Fibroblast of skin of right quadriceps (primary cell): ENCODE measurements at places on chromosomes 7 and 10.

- peak; percentile 61 for DNase-seq
Measured at GRCh38 chr10:117216611-117217195, 19.4 kb downstream of the KCNK18 start.

- DNase-seq: no peak
Measured at GRCh38 chr7:154442939-154443338, 390.7 kb downstream of the DPP6 start.

GRCh38 chr10:132762267-132762666 lies 23.7 kb downstream of the NKX6-2 start:
- no peak for DNase-seq

DNA sequence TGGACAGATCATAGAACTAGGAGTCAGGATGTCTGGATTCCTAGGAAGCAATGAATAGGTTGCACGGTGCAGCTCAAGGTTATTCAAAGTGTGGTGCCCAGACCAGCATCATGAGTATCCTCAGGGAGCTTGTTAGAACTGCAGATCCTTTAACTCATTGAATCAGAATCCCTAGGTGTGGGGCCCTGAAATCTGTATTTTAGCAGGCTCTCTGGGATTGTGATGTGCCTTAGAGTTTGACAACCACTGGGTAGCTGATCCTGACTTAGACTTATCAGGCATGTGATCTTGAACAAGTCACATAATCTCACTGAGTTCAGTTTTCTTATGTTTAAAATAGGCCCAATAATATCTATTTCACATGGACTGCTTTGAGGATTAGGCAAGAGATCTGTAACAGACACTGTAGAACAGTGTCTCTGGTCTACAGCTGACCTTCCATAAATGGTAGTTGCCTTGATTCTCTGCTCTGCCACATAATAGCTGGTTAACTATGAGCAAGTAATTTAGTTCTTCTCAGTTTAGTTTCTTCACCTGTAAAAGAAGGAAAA lies 46.4 kb upstream of the ATRNL1 start:
- DNase-seq: no peak

DNA sequence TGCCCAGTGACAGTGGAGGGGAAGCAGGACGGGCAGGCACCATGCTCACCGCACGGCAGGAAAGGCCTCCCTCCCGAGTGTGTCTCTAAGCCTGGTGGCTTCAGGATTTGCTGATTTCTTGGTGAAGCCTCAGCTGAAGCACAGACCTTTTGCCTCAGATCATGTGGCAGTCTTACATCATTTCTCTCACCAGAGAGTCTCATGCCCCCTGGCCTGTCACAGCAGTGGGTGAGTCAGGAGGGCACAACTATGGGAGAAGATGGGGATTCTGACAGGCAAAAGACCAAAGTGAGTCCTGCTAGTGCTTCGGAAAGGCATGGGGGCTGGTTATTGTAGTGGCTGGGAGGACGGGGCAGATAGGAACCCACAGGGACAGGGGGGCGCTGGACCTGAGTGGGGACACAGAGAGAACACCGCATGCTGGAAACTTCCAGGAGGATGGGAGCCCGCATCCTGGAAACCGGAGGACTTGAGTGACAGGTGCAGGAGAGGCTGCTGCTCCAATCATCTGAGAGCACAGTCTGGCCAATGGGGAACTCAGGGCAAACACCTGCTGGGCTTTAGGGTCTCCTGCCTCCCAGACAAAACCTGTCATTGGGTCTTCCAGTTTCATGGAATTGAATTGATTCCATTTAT lies 166.8 kb downstream of the ADARB2 start:
- DNase-seq: no peak

DNA sequence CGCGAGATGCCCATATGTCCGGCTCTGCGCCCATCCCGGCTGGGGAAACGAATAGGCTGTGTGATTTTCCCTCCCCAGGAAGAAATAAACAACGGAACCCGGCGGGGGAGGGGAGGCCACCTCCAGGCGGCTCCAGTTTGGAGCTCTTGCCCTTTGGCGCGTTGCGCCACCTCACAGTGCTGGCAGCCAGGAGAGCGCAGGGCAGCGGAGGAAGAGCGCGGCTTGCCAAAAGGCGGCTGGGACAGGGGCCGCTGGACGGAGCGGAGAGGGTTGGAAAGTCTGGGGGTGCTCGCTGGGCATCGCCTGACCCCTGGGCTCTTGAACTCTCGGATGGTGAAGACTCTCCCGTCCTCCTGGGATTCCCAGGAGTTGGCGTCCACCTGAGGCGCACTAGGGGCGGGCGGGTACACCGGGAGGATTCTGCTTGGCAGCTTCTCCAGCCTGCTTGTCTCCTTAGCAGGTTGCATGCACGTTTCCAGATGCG lies 5.3 kb upstream of the NEUROG3 start:
- no peak for DNase-seq

- no peak for DNase-seq
Measured at GRCh38 chr7:51226916-51227535, 89.6 kb downstream of the COBL start.

GRCh38 chr7:23207021-23207420 lies 25.2 kb downstream of the NUP42 start:
- no peak for DNase-seq

- no peak for DNase-seq
Measured at GRCh38 chr7:55517191-55517633, 55.1 kb downstream of the VOPP1 start.

DNA sequence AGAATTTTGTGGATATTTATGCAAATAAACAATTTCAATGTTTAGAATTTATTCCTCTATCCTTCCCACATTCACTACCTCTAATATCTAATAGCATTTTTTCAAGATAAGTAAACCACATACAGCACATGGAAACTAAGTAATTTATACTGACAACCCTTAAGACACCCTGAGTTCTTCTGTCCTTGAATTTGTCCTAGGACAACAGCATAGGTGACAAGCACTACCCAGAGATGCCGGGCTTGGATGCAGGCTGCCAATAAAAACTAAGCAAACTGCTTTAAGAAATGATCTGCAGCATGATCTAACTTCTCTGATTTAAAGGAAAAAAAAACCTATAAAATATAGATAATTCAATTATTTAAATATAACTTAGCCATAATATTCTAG lies 22.7 kb downstream of the NT5C3A start:
- DNase-seq: no peak

GRCh38 chr10:31961277-31962074 lies 32.8 kb upstream of the ARHGAP12 start:
- DNase-seq: peak; percentile 49

DNA sequence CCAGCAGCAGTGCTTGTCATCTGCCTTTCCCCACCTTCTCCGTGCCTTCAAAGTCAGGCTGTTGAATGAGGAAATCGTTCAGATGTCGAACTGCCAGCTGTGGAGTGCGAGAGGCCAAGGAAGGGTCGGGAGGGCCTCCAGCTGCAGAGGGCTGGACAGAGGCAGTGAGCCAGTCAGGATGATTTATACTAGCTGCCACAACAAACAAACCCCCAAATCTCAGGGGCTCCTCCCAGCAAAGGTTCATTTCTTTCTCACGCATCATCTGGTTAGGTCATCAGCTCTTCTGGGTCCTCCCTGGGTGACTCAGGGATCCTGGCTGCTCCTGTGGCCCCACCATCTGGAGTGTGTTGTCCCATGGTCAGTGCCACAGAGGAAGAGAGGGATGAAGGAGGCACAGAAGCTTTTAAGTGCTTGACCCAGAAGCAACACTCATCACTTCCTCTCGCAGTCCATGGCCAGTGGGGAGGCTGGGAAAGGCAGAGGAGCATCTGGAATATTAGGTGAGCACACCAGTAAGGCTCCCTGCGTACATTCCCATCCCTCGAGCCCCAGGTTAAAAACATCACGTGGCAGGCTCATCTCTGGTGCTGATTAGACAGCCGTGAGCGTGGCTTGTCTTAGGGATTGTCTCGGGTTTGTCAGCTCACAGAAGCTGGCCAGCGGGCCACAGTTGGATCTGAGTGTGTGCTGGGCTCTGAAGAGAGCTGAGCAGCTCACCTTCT lies 140.7 kb downstream of the RGS10 start:
- peak; percentile 93 for DNase-seq

GRCh38 chr10:6279540-6280267 lies 77.0 kb downstream of the PFKFB3 start:
- peak; percentile 82 for DNase-seq

- DNase-seq: no peak
Measured at GRCh38 chr10:70053218-70053840, 683 bp downstream of the MACROH2A2 start.

GRCh38 chr10:86263209-86263608 lies 103.4 kb downstream of the GRID1 start:
- DNase-seq: no peak

- no peak for DNase-seq
Measured at GRCh38 chr10:62842983-62843382, 26.8 kb upstream of the EGR2 start.

GRCh38 chr7:158344706-158345300 lies 242.8 kb downstream of the PTPRN2 start:
- DNase-seq: no peak

- no peak for DNase-seq
Measured at GRCh38 chr10:109846832-109847231, 76.5 kb downstream of the XPNPEP1 start.

- DNase-seq: no peak
Measured at GRCh38 chr10:116049158-116049973, 223.6 kb downstream of the GFRA1 start.

GRCh38 chr10:45440511-45441062 lies 66.6 kb downstream of the ALOX5 start:
- no peak for DNase-seq

- no peak for DNase-seq
Measured at GRCh38 chr7:123522066-123522465, 12.3 kb downstream of the IQUB start.

DNA sequence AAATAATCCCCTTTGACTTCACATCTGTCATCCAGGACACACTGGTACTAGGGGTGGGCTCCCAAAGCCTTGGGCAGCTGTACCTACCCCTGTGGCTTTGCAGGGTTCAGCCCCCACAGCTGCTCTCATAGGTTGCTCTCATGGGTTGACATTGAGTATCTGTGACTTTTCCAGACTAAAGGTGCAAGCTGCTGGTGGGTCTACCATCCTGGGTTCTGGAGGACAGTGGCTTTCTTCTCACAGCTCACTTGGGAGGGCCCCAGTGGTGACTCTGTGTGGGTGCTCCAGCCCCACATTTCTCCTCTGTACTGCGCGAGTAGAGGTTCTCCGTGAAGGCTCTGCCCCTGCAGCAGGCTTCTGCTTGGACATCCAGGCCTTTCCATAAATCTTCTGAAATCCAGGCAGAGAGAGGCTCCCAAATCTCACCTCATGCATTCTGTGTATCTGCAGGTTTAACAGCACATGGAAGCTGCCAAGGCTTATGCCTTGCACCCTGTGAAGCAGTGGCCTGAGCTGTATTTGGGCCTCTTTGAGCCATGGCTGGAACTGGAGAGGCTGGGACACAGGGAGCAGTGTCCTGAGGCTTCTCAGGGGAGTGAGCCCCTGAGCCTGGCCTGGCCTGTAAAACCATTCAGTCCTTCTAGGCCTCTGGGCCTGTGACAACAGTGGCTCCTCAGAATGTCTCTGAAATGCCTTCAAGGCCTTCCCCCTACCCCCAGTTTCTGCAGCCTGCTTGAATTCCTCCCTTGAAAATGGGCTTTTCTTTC lies 52.2 kb downstream of the TRIM24 start:
- no peak for DNase-seq

DNA sequence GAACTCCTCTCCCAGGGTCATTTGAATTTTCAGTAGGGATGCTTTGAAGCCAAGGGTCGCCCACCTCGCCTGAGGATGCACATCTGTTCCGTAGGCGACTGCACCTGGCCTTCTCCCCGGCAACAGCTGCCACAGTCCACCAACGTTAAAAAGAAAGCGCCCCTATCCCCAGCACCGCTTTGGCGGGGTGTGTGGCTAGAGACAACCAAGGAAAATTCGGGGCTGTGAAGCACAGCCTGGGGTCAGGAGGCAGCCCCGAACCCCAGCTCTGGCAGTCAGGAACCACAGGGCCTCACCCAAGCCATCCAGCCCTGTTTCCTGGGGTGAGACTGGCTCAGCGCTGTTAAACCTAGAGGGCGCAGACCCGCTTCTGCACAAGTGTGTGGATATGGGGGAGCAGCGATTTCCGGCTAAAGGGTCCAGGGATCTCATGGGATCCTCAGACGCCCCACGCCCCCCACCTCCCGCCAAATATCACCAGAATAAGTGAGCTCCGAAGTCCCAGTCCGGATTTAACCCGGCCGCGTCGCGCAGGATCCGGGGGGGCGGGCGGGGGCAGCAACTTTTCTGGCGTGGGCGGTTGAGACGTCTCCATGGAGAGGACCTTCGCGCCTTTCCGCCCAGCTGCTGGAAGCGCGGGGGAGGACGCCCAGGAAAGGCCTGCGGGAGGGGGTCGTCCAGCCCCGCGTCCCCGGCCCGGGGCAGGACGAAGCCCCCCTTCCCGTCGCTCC lies 822 bp downstream of the ZC3HAV1L start:
- peak; percentile 35 for DNase-seq

DNA sequence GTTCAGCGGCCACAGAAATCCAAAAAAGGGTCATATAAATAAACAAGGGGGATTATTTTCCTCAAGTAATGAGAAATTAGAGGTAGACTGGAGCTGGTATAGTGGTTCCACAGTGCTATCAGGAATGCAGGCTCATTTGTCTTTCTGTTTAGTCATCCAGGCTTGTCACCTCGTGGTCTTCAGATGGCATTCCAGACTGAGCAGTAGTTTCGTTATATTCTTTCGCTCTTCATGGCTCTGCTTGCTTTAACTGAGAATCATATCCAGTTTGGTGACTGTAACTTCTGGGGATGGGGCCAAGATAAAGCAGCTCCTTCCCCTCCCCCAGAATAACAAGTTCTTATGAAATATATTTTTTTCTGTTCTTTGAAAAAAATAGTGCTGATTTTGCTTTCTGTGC lies 9.5 kb downstream of the ANKIB1 start:
- DNase-seq: peak; percentile 93

GRCh38 chr10:12533151-12533550 lies 183.8 kb downstream of the CAMK1D start:
- no peak for DNase-seq

- peak; percentile 95 for DNase-seq
Measured at GRCh38 chr10:116974456-116975005, 30.5 kb downstream of the SHTN1 start.

- no peak for DNase-seq
Measured at GRCh38 chr7:129616530-129616929, 5.0 kb downstream of the NRF1 start.

DNA sequence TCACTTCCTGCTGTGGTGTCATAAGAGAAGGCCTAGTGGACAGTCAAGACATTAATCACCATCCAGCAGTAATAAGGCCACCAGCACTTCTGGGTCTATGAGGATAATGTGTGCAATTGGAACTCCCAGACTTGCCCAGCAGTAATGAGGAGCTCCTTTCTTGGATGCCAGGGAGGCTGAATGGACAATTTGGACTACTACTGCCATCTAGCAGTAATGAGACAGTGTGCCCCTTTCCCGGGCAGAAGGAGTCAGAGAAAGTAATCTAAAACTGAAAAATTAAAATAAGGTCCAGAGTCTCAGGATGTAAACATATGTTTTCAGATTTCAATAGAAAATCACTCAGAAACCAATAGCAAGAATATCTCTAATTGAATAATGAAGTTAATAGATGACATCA lies 400.4 kb downstream of the CDC14C start:
- DNase-seq: no peak

GRCh38 chr7:100372694-100373093 lies 593 bp upstream of the PILRA start:
- DNase-seq: no peak

- DNase-seq: no peak
Measured at GRCh38 chr10:62740885-62741745, 63.4 kb upstream of the ADO start.

- DNase-seq: no peak
Measured at GRCh38 chr7:107108793-107109371, 59.9 kb upstream of the HBP1 start.

GRCh38 chr7:51366930-51367613 lies 50.5 kb upstream of the COBL start:
- DNase-seq: peak; percentile 17

GRCh38 chr10:27439101-27439500 lies 65.0 kb upstream of the RAB18 start:
- DNase-seq: no peak
